ENCODE measurements at places on chromosomes 11 and 22.

GRCh38 chr11:128776069-128776423 lies 82.2 kb downstream of the FLI1 start:
- no peak for DNase-seq

DNA sequence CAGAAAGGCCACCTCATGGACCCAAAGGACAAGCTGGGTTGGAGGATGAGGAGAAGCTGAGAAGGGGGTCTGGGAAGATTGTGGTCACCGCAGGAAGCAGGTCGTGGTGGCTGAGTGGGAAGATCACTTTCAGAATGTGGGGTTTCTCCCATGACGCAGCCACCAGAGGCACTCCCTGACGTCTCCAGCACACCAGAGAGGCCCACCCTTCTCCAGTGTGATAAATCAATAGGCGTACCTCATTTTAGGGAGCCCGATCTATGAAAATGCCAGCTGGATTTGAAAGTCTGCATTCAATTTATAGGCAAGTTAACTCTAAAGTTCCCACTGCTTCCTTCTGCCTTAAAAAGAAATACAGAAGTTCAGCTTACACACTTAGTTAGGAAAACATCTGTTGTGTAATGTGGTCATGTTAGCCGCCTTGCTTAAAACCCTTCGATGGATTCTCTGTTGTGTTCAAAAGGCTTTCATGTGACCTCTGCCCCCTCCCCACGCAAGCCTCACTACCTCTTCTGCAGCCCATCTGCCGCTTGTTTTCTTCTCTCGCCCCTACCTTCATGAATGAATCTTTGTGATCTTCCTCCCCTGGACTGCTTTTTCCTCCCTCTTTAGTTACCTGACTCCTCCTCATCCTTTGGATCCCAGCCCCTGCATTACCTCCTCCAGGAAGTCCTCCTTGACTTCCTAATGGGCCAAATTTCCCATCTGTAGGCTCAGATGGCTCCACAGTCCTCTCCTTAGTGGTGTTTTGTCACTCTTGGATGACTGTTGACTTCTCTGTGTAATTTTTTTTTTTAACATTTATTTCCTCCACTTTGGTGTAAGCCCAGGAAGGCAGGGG lies 10.7 kb downstream of the TSPAN18 start:
- no peak for DNase-seq

- DNase-seq = no peak
Observed at GRCh38 chr11:8638300-8638699, 44.2 kb downstream of the TRIM66 start.

GRCh38 chr11:96152623-96153022 lies 190.4 kb downstream of the MAML2 start:
- no peak for DNase-seq

DNA sequence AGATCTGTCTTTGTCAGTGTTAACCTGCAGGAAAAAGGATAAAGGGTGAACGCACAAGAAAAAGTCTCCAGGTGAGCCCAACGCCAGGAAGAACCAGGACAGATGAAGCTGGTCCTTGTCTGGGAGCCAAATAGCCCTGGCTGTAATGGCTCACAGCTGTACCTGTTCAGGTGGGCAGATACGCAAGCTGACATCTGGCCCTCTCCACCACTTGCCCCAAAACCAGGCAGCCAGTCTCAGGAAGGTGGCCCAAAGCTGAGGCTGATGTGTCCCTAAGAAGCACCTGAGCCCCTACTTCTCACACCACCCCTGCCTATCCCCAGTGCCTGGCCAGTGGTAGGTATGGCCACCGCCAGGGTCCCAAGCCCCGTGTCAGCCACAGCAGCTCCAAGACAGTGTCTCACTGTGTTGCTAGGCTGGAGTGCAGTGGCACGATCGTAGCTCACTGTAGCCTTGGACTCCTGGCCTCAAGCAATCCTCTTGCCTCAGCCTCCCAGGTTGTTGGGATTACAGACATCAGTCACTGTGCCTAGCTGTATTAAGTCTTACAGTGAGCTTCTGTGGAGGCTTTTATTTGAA lies 14.8 kb downstream of the TOP3B start:
- no peak for DNase-seq
